ENCODE measurements at places on chromosomes 2 and 18.

DNA sequence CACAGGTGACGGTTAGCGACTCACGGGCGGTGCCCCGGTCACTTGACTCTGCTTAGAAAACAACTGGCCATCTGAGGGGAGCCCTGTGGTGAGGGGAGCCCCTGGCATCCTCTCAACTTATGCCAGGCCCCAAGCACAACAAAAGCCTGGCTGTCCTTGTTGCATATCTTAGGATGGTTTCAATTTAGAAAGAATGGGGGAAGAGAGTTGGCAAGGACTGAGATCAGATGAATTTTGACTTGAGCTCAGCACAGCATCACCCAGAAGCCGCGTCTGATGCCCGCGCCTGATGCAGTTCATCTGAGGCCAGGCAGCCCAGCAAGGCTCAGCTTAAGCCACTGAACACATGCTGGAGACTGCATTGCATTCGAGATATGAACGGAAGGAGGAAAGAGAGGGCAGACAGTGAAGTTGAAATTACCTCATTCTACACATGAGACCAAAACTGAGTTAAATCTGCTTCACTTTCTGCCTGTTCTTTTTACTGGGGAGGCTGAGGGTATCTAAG is 36.8 kb downstream of the MYT1L start:
- peak; percentile 76 for DNase-seq

GRCh38 chr2:199851501-199851810 is 464 bp upstream of the FTCDNL1 start:
- no peak for DNase-seq

DNA sequence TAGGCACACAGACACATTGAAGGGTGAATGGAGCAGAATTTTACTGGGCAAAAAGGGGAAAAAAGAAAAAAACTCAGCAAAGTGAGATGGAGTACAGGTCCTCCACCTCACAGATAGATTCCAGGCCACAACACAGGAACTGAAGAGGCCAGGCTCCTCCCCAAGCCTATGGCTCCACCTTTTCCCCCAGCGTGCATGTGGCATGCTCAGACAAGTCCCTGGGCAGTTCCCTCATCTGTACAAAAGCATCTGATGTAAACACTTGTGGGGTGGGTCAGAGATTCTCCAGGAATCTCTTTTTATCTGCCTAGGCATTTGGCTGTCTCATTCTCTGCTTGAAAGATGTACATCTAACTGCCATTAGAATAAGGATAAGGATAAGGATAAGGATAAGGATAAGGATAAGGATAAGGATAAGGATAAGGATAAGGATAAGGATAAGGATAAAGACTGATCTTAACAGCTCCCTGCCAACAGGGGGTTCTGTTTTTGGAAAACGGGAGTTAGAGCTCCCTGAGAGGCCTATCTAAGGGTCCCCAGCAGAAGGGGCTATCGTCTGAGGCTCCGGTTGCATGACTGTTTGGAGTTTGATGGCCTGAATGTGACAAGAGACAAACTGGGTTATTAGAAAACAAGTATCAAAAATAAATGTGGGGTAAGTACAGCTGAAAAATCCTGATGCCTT is 17.2 kb upstream of the ASXL3 start:
- peak; percentile 71 for DNase-seq

DNA sequence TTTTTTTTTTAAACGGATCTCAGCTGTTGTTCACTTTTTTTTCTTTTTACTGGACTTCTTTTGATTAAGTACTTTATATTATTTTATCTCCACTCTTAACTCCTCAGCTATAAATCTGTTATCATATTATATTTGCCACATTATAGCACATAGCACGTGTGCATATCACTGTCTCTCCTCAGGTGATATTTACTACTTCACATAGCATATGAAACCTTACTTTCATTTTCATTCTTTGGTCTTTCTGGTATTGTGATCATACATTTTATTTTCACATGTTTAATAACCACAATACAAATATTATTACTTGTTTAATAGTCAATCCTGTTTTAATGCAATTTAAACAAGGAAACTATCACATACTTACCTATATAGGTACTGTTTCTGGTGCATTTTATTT is 993.1 kb upstream of the TMEFF2 start:
- DNase-seq, result no peak

GRCh38 chr2:74072565-74072964 is 75.1 kb downstream of the BOLA3 start:
- no peak for DNase-seq

- no peak for DNase-seq
These were observed 934.1 kb upstream of the KLHL29 start for GRCh38 chr2:22450831-22451230.

DNA sequence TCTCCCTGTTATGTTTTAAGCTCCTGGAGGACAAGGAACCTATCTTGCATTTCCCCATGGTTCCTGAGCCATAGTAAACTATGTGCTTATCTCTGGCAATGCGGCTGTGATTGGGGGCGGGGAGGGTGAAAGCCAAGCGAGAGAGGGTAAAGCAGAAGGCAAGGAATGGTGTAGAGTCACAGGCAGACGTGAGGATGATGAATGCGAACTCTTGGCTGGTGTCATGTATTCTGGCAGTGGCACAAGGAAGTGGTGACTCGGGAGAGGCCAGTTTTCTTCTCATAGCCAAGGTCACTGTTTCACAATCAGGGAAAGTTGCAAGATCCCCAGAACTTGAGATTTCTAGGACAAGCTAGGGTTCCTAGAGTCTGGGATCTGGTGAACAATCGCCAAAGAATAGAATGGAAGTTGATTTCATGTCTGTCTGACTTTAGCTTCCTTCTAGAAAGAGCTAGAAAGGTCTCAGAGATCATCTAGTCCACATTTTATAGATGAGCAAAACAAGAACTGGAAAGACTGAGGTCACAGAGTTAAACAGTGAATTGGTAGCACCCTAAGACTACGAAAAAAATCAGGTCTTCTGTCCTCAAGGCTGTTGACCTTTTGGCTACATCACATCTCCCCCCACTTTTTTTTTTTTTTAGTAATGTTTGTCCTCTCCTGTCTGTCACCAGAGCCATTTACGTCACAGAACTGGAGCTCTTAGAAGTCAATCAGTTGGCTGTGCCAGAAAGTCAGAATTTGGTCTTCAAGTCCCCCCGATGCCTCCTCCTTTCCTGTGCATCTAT is 137.0 kb downstream of the BCL11A start:
- no peak for DNase-seq

DNA sequence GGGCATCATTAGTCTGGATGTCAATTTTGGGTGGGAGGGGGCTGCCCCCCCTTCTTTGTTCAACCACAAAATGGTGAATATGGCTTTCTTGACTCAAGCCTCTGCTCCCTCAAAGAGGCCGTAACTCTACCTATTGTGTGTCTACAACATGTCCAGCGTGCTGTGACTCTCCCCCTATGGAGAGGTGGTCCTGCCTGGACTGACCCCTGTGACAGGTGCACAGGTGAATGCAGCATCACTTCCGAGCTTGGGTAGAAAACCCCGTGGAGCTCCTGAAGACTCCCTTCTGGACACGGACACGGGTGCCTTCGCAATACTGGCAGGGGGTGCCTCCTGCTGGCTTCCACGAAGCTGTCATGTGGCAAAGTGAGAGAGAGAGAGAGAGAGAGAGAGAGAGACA is 397.8 kb downstream of the GALR1 start:
- peak; percentile 46 for DNase-seq

DNA sequence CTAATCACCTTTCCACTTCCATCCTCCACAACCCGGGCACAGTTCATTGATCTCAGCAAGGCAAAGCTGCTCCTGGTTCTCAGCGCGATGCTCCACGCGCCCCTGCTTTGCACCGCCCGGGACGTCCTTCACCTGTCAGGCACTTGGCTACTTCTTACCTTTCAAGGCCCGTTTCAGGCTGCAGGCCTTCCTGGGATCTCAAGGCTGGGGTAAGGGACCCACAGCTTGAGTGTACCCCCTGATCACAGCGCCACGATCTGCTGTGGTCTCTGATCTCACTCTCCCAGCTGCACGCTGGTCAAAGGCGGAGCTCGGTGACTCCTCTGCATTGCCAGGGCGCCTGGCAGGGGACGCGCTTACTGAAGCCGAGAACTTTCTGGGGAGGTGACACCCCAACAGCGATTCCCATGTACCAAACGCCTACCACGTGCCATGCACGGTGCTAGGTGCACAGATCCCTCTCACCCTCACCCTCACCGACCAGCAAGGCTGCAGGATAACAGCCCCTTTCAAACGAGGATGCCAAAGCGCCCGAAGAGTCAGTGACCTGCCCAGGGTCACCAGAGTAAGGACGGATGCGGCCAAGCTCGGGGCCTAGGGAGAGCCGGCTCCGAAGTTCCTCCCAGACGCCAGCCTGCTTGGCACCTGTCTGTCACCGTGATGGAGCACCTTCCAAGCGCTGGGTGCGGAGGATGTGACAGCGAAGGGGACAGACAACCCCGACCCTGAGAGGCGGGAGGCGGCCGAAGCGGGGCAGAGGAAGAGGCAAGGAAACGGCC is 818 bp downstream of the ITGB1BP1 start:
- DNase-seq, result peak; percentile 46

DNA sequence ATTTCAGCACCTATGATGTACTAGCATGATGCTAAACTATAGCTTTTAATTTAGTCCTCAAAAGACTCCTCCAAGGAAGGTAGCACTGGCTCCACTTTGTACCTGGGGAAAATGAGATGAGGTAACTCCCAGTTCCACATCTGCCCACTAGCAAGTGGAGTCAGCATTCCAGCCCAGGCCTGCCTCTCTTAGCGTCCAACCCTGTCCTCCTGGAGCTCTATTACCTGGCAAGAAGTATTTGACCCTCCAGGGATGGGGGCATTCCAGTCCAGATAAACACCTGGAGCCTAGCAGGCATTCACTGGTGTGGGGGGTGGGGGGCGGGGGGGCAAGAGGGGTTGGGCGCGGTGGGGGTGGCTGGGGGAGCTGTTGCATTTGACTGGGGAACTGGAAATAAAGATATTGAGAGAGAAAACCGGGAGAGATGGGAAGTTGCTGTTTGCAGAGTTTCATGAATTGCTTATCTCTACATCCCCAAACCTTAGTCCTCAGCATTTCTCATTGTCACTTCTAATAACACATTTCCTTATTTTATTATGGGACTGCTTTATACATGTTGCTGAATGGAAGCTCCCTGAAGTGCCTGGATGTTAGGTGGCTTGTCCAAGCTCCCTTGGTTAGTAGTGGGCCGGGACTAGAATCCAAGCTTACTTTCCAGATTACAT is 22.0 kb upstream of the FZD5 start:
- DNase-seq, result no peak

- no peak for DNase-seq
These were observed 83.1 kb upstream of the KLF7 start for GRCh38 chr2:207248702-207249377.

DNA sequence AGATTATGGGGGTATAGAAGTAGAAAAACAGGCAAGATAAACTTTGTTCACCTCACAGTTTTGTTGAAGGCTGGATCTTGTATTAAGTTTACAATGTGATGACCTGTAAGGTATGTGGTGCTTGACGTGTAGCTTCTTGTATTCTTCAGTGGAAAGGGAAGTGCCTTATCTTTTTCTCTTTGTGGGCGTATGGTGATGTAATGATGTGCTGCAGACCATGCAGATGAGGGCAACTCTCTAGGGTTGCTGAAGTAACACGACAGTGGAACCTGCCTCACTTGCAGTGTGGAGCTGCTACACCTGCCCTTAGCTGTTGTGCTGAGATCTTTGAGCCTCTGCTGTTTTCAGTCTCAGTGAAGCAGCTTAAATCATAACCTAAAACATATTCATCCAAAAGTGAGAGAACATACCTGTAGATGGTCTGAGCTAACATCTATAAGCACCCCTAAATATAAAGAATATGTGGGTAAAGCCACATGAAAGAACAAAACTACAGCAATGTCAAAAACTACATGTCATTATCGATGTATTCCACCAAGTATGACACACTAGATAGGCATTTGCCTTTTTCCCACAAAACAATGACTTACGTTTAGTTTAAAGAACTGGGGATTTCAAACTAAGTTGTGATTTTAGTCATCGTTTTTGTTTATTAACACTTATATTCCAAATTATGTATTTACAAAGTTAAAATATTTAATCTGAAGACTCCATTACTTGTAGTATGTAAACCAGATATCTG is 1144.1 kb downstream of the CNTNAP5 start:
- DNase-seq, result no peak
